Activated CD4-positive, CD25-positive, alpha-beta regulatory T cell treated with anti-CD3 and anti-CD28 coated beads, Interleukin-2, amount 50 U/mL, for 24 hours (primary cell): ENCODE measurements at places on chromosomes 12 and 14.
A peak's percentile ranks its signal among the peaks of the same experiment; 100 is the strongest.

DNA sequence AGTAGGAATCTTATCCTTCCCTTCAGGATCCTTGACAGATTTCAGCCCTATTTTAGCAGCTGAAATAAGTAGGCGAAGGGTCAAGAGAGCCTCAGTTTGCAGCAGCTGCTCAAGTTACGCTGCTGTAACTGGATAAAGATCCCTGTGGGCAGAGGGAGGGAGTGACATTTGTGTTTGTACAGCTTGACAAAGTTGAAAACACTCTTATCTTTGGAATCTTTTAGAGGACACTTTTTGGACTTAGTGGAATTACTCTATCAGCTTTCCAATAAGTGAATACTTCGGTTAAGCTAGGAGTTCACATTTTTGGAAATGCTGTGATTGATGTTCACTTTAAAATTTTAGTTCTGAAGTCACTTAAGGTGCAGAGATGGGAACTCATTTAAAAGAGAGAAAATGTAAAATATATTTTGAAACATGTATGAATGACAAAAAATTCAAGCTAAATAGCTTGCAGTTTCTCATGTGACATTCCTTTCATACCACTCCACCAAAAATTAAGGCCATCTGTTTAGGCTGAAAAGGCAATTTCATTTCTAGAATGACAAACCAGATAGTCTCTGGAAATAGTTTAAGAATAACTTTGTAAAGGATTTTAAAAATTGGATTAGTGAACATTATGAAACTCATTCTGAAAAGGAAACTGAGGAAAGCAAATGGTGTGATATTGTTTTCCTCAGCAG is 55.2 kb downstream of the SLC38A4 start:
- no peak for ATAC-seq

DNA sequence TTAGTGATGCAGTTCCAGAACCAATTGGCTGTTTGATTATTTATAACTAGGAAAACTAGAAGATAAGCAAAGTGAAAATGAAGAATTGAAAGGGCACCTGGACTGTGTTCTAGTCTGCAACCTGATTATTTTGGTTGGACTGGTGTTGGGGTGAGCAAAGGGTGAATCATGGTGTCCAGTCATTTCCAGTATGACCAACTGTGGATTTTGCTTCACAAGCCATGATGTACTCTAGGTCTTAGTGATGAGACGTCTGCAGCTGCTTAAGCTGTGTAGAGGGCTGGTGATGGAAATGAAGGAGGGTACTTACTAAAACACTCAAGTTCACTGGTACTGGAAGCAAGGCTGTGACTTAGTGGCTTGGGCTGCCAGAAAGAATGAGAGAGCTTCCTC is 193.2 kb upstream of the FRMD6 start:
- no peak for ATAC-seq

- ATAC-seq: no peak
Measured at GRCh38 chr12:31001581-31002360, 71.9 kb upstream of the DDX11 start.

DNA sequence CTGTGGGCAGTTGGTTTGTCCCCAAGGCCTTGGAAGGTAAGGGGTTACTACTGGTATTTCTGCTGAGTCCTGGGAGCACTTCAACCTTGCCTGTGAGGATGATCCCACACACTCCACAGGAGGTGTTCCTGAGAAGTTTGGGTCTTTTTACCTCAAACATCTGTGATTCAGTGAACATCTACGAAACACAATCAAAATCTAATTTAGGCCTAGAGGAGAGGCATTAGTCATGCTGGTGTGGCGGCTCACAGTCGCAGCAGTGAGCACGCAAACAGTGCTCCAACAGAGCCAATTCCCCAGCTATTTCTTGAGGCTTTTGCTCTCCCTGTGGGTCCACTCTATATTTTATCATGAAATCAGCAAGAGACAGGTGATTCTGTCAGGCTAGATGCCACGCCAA is 107.6 kb downstream of the APAF1 start:
- no peak for ATAC-seq

- ATAC-seq: peak; percentile 24
Measured at GRCh38 chr12:53612978-53613377, 13.2 kb downstream of the ATF7 start.

DNA sequence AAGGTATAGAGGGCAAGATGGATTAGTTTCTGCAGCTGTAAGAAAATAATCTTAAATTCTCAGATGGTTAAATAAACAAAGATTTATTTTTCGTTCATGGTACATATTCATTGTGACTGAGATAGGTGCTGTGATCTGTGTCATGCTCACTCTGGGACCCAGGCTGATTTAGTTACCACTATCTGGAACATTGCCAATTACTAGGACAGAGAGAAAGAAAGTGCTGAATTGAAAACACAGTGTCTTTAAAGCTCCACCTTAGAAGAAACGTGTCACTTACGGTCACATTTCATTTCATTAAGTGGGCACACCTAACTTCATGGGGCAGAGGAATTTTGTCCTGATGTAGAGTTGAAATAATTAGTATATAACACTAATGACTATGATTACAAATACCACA is 430.0 kb downstream of the CCDC91 start:
- ATAC-seq: no peak

DNA sequence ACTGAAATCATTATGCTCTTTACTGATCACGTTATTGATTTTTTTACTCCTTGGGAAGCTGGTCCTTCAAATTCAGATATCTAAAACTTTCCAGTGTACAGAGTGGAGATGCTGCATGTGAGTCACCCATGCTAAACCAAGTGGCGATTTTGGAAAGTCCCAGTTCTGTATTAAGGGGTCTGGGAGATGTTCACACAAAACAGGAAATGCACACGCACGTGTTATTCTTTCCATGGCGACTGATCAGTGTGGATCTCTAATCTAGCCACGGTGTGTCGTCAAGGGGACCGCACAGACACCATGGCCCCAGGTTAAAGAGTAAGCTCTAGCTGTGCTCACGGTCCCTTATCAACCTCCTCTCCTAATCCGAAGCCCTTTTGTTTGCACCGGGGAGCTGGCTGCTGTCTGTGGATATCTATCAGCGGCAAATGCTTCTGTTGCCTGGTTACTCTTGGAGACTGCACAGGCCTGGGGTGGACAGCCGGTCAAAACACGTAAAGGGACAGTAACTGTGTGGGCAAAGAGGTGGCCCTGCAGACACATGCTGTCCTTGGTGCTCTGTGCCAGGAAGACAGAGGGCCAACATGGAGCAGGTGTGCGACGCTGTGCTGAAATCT is 96.6 kb downstream of the RIMBP2 start:
- no peak for ATAC-seq

GRCh38 chr12:49964849-49965624 is 3.4 kb downstream of the AQP5 start:
- ATAC-seq: no peak

DNA sequence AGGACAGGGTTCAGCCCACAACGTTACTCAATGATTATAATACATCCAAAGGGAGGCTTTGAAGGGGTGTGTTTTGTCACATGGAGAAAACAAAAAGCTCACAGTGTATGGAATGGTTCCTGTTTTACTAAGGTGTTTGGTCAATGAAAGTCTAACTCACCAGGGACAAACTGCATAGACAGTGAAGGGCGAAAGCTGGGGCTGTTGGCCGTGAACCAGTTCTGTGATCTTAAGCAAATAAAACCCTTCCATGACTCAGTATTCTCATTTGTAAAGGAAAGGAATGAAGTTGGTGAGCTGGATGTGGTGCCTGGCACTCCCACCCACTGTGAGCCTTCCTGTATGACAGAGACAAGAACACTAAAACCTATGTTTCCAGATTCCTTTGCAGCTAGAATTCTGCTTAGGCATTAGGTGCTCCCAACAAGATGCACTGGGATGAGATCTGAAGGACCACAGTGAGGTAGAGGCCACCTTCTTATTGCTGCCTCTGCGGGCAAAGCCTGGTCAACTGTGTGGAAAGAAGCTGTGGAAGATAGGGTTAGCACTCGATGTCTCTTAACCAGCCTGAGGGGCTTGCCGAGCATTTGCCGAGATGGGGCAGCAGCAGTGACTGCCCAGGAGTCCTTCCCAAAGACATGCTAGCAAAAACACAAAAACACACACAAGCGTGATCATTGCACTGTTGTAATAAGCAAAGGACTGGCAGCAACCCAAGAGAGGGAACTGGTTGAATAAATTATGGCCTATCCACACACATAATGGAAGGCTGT is 48.5 kb downstream of the VCPKMT start:
- ATAC-seq: no peak

DNA sequence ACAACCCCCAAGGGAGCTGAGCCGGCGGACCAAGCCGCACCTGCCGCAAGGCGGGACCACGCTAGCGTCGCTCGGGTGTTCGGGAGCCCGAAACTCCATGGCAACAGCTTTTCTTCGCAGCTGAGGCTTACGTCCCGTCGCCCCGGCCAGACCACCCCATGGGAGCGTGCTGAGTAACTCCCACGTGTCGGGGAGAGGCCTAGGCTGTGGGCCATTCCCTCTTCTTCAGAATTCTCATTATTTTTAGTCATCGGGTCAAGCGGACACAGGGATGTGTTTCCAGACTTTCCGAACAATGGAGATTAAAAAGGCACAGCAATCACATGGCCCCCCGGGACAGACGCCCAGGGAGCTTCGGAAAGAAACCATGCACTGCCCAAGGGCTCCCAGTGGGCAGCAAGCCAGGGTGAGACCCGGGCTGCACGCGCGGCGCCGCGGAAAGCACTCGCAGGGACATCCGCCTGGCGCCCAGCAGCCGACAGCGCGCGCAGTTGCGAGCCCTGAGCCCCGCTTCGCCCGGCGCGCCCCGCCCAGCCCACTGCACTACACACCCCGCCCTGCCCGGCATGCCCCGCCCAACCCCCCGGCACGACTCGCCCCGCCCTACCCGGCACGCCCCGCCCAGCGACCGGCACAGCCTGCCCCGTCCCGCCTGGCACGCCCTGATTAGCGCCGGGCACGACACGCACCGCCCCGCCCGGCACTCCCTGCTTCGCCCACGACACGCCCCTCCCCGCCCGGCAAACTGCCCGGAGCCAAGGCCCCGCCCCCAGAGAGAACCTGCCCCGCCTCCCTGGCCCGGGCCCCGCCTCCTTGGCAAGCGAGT is 422 bp upstream of the AK7 start:
- ATAC-seq: peak; percentile 94

DNA sequence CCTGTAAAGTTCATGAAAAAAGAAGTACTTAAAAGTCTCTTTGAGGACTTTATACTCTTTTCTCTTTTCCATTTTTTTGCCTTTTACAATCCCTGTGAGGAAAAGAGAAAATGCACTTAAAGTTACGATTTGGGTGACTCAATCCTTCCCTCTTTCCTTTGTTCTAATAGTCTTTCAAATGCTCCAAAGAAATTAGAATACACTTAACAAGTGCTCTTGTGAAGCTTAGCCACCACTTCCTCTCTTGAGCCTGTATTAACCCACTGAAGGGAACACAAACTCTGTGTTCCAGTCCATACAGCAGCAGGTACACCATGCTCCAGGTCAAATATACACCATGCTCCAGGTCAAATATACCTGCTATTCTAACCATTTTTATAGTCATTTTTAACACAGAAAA is 581.1 kb upstream of the MGAT4C start:
- no peak for ATAC-seq

- peak; percentile 63 for ATAC-seq
Measured at GRCh38 chr12:49703647-49704137, 3.5 kb downstream of the FMNL3 start.

GRCh38 chr12:8018666-8019581 is 13.6 kb upstream of the FOXJ2 start:
- ATAC-seq: peak; percentile 55
